Left colon (tissue), 2 donors: ENCODE measurements at places on chromosomes 6 and 20. TPM values are rescaled to one million over a fixed set of nuclear protein-coding genes. Genes with fewer than 3 reads are reported as not detected.

Gene RTF2
- 71.5 TPM for total RNA-seq

Gene C20orf144
- total RNA-seq: not detected

Gene TINAG
- 48.0 TPM for total RNA-seq

Gene GSTA2
- not detected for total RNA-seq

Gene SLC17A2
- not detected for total RNA-seq

Gene C20orf202
- 0.18 TPM for total RNA-seq

Gene MEI4
- total RNA-seq: not detected

Gene FAM83C
- total RNA-seq: not detected

Gene FAM217A
- not detected for total RNA-seq

Gene C4A
- 4.1 TPM for total RNA-seq

Gene CALHM6
- 0.61 TPM for total RNA-seq

Gene MLN
- total RNA-seq: not detected

Gene CDC25B
- total RNA-seq: 33.5 TPM

Gene C6orf120
- total RNA-seq: 25.2 TPM

Gene GPLD1
- total RNA-seq: 0.98 TPM

Gene FUCA2
- 68.4 TPM for total RNA-seq

Gene PPP1R18
- 16.7 TPM for total RNA-seq

Gene SEL1L2
- not detected for total RNA-seq

Gene SMLR1
- total RNA-seq: not detected

Gene MMP24
- 0.09 TPM for total RNA-seq

Gene BMP5
- 1.8 TPM for total RNA-seq

Gene FITM2
- total RNA-seq: 10.2 TPM

Gene PPP1R16B
- total RNA-seq: 2.1 TPM

Gene HLA-DOA
- total RNA-seq: 0.92 TPM

Gene PRSS35
- not detected for total RNA-seq

Gene RNF39
- total RNA-seq: not detected

Gene HLA-DQB2
- 0.95 TPM for total RNA-seq

Gene NCOA6
- total RNA-seq: 36.1 TPM

Gene TMEM244
- not detected for total RNA-seq

Gene SIRPG
- 1.1 TPM for total RNA-seq

Gene ADGB
- 1.6 TPM for total RNA-seq

Gene OPRM1
- not detected for total RNA-seq

Gene TXLNB
- 0.14 TPM for total RNA-seq

Gene TFAP2B
- not detected for total RNA-seq

Gene MYO6
- total RNA-seq: 76.9 TPM

Gene LY86
- total RNA-seq: 0.49 TPM

Gene OLIG3
- not detected for total RNA-seq

Gene HFE
- total RNA-seq: 12.0 TPM

Gene CTAGE9
- total RNA-seq: not detected

Gene NRSN1
- 0.45 TPM for total RNA-seq

Gene TAGAP
- total RNA-seq: 2.8 TPM

Gene RBBP8NL
- total RNA-seq: 4.8 TPM

Gene FOXA2
- total RNA-seq: 15.4 TPM

Gene GRIK2
- 1.2 TPM for total RNA-seq

Gene TMEM217
- total RNA-seq: 4.0 TPM

Gene AHCY
- total RNA-seq: 72.9 TPM

Gene PCED1A
- total RNA-seq: 26.8 TPM

Gene BTN3A1
- 21.6 TPM for total RNA-seq

Gene CST4
- not detected for total RNA-seq

Gene MBOAT1
- total RNA-seq: 54.7 TPM
